ENCODE measurements at places on chromosomes 1 and 21.

GRCh38 chr1:188599313-188599712 is 1770.6 kb downstream of the PLA2G4A start:
- DNase-seq = no peak

DNA sequence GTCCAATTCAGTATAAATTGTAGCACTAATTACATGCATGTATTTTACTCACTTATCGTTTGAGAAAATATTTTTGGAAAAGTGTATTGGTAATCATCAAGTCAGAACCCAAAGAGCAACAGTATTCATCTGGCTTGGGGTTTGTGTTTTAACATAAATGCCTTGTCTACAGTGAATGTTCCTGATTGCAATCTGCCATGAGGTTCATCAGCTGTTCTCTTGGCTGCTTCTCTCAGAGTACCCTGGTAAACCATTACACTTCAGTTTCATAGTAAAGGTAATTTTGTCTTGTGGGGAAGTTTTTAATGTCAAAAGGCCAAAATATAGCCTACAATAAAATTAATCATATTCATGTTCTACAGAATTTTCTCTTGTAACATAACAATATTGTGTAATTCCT is 150.3 kb downstream of the IFI44 start:
- DNase-seq = no peak

DNA sequence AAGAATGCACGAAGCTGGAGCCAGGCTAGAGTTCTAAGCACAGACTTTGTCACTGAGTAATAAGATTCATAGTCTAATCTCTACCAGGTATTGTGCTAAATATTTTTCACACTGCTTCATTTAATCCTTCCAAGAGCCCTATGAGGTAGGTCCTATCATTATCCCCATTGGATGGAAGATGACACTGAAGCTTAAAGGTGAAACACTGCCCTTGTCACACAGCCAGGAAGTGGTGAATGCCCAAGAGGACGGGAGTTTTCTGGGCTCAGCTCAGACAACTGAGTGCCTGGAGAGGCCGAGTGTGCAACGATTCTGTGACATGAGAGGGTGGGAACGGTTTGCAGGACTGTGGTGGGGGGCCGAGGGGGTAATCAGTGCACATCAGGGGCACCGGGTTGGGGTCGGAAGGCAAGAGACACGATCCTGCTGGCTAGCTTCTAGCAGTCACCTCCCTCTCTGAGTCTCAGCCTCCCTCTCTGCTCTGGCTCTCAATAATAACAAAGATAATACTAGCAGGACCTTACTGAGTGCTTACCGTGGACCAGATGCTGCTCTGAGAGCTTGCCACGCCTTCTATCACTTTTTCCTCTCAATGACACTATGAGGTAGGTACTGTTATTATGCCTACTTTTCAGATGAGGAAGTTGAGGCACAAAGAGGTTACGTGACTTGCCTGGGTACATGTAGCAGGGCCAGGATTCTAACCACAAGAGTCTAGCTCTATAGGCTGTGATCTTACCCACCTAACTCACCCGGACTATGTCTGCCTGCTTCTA is 12.4 kb downstream of the KCNQ4 start:
- no peak for DNase-seq

- DNase-seq = no peak
These were observed 143.5 kb downstream of the ELAVL4 start for GRCh38 chr1:50252196-50252595.
